Naive thymus-derived CD4-positive, alpha-beta T cell (primary cell): ENCODE measurements at places on chromosomes 4 and X. TPM values are rescaled to one million over a fixed set of nuclear protein-coding genes. Genes with fewer than 3 reads are reported as not detected.

Gene DUX4
- total RNA-seq, result not detected

Gene MTMR8
- 4.7 and 6.2 TPM in 2 replicates for total RNA-seq

DNA sequence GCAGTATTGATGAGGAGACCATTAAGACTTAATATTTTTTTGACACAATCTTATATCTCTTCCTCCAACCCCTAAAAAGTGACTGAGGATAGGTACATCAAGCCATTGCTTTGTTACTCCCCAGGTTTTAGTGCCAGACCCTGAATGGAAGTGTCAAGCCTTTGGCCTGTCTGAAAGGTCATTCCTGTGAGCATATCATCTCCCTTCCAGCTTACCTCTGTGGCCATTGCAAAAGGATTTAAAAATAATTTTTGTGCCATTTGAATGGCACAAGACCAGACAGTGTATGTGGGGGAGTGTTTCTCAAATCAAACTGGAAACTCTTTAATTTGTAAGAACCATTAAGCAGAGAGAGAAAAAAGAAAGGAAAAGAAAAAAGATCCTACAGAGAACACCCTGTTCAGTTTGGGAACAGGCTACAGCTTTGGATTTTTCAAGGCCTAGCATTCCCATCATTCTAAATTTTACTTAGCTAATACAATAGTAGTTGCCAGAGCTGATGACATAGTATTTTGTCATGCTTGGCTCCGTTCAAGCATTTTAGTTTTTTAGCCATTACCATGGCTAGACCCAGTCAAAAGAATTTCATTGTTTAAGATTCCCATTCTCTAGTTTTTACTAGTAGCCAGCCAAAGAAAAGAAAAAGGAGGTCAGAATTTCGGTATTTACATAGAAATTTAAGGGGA lies 49.6 kb downstream of the HPF1 start:
- H3K27me3 ChIP-seq, result no peaks in the 10 kb centered on the region
- no peaks in the 10 kb centered on the region for H3K4me1 ChIP-seq
- no peak for DNase-seq
- H3K4me3 ChIP-seq, result no peak overlapping the region

DNA sequence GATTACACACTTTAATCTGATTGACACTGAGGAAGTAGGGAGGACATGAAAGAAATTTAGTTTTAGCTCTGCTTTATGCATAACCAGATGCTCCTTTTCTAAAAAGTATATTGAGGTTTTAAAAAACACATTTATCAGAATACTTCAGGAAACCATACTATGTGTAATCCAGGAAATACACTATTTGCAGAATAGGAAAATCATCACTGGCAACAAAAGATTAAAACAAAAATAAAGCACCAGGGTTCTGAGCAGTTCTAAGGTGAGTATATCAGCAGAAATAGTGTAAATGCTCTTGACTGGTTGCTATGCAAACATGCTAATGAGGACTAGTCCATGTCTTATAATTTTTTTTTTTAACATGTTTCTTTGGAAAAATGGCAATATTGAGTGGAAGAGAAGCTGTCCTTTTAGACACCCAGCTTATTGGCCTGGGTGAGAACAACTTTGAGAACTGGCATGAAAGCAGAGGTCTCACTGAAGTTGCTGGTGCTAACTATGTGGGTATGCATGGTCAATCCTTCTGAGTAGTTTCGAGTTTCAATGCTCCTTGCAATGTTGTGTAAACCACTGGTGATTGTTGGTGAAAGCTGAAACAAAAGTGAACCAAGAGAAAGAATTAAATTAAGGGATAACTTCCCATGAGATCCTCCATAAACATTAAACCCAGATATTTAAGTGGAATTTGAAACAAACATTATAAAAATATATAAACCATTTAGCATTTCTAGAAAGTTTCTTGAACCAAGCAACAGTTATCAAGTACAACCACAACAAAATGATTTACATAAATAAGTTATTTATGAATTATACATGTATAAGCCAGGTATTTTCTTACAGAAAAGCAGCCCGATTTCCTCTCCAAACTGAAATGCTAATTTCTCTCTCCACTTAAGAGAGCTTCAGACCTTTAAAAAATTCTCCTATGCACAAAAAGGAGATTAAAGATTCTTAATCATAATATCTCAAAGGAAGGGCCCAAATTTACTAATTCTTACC lies 20.4 kb upstream of the SCD5 start:
- H3K27ac ChIP-seq, result no peak overlapping the region
- H3K27me3 ChIP-seq, result no peaks in the 10 kb centered on the region
- H3K4me3 ChIP-seq, result no peak overlapping the region
- no peaks in the 10 kb centered on the region for H3K4me1 ChIP-seq
- DNase-seq, result no peak

DNA sequence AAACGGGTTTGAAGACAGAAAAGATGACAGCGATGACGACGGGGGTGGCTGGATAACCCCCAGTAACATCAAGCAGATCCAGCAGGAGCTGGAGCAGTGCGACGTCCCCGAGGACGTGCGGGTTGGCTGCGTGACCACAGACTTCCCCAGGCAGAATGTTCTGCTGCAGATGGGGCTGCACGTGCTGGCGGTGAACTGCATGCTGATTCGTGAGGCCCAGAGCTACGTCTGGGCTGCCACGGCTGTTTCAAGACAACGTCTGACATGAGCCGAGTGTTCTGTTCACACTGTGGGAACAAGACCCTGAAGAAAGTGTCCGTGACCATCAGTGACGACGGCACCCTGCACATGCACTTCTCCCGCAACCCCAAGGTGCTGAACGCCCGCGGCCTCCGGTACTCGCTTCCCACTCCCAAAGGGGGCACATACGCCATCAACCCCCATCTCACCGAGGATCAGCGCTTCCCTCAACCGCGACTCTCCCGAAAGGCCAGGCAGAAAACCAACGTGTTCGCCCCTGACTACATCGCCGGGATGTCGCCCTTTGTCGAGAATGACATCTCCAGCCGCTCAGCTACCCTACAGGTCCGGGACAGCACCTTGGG lies 319.2 kb upstream of the SLC7A11 start:
- H3K4me3 ChIP-seq, result no peak overlapping the region
- H3K27me3 ChIP-seq, result no peaks in the 10 kb centered on the region
- H3K27ac ChIP-seq, result no peak overlapping the region
- no peaks in the 10 kb centered on the region for H3K36me3 ChIP-seq
- DNase-seq, result no peak

DNA sequence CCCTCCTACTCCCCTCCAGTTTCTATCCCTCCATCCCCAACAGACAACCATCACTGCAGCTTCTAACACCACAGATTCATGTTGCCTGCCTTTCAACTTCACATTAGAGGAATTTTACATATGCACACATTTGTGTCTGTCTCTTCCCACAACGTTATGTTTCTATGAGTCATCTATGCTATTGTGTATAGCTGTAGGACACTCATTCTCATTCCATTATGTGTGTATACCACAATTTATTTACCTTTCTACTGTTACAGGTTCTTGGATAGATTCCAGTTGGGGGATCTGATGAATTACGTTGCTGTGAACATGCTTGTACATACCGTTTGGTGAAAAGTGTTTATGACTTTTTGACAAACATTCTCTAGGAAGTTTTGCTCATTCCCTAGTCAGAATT lies 58.8 kb upstream of the TRPC3 start:
- no peaks in the 10 kb centered on the region for H3K4me1 ChIP-seq
- H3K36me3 ChIP-seq, result no peaks in the 10 kb centered on the region
- no peak for DNase-seq
- H3K27ac ChIP-seq, result no peak overlapping the region
- no peaks in the 10 kb centered on the region for H3K27me3 ChIP-seq
